ENCODE measurements at places on chromosomes 11 and 22.
A peak's percentile ranks its signal among the peaks of the same experiment; 100 is the strongest.

DNA sequence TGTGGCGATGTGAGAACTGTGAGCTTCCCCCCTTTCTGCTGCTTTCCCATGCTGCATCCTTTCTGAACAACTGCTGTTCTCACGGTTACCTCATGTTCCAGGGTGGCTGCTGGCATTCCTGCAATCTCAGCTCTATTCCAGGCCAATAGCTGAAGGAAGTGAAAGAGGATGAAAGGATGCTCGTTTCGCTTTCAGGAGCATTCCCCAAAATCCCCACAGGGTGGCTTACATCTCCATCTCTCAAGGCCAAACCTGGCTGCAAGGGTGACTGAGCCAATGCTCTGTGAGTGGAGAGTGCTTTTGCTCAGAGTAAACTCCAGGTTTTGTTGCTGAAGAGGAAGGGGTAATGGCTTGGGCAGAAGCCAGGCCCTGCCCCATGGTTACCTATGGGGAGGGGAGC, 848.2 kb downstream of the BRD1 start:
- no peak for DNase-seq

DNA sequence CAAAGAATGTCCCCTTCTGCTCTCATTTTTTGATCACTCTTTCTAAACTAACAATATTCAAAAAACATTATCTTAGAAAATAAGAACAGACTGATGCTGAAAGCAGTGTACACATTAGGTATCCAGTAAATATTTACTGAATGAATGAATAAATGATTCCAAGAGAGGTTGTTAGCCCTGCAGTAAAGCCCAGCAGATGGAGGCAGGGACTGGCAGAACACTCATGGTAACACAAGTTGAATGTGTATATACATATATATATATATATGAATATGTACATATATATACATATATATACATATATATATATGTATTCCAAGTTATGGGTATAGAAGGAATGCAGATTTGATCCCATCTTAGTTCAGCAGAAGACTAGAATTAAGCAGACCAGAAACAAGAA, 546.3 kb downstream of the RAB38 start:
- no peak for DNase-seq

DNA sequence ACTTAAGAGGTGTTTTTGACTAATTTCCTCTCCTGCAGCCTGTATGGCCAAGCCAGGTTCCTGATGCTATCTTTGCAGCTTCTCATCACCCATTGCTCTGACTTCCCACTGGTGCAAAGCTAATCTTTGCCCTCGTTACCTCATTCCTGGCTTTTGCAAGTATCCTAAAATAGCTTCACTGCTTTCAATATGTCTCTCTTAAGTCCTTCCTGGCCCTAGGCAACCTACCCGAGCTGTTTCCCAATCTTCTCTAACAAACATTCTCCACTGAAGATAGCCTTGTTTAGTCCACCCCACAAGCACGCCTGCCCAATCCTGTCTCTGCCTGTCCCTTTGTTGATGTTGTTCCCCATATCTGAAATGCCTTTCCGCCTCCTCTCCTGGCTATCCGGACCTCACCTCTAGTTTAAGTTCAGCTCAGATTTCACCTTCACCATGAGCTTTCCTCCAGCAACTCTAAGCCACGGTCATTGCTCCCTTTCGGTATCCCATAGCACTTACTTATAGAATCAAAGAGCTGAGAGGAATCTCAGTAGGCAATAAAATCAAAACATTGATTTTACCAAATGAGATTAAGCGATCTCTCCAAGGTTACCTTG, 30.1 kb upstream of the CECR2 start:
- peak; percentile 17 for DNase-seq

DNA sequence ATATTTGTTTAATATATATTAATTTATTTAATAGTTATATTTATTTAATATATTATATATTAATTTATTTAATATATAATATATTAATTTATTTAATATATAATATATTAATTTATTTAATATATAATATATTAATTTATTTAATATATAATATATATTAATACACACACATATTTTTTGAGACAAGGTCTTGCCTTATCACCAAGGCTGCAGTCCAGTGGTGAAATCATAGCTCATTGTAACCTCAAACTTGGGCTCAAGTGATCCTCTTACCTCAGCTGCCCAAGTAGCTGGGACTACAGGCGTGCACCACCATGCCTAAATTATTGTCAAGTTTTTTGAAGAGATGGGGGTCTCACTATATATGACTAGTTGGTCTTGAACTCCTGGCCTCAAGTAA, 51.4 kb upstream of the DDI1 start:
- DNase-seq: no peak

DNA sequence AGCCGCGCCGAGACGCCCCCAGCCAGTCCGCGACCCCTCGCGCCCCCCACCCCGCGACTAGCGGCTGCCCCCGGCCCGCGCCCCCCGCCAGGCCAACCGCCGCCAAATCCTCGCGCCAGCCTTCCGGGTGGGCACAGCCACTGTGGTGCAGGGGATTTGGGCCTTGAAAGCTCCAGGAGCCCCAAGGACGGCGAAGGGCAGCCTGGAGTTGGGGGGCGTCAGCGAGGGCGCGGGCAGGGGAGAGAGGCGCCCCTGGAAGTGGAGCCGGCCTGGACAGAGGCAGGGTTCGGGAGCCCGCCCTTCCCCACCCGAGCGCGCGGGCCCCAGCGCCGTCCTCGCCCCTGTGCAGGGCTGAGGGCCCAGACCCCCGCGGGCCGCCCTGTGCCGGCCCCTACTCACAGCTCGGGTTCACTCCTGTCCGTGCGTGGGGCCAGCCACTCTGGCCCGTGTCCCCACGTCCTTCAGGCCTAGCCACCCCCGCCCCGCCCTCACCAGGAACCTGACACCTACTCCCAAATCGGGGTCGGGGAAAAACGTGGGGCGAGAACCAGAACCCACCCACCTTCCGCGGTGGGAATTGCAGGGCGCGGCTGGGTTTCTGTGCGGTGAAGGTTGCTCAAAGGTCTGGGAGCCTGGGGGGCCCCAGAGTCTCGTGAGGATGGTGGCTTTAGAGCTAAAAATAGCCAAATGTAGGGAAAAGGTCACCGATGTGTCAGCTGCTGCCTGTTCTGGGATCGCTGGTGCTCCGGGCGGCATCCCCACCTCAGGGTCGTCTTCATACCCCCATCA, at the start of gene CPT1B:
Gene CPT1B (minus strand): TSS at position 441 of the 789 bp plus-strand sequence. CDS start 512 bp downstream, outside the sequence.
- no peak for DNase-seq

DNA sequence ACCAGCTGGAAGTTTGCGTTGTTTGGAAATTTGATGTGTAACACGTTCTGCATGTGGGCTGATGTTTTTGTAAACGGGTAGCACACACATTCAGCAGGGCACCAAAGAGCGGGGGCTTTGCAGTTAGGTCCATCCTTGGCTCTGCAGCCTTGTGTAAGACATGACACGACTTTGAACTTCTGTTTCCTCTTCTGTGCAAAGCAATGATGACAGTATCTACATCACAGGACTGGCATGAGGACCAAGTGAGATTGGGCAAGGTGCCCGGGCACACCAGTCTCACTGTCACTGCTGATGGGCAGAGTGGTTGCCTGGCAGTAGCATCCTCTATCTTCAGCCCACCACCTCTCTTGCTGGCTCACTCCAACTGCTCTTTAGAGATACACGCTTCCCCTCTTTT, 3.3 kb downstream of the TCN2 start:
- DNase-seq: no peak

GRCh38 chr11:61091373-61092279, 10.7 kb upstream of the CD5 start:
- peak; percentile 36 for DNase-seq
